ENCODE measurements at places on chromosomes 1 and 21. TPM values are rescaled to one million over a fixed set of nuclear protein-coding genes. Genes with fewer than 3 reads are reported as not detected.
A peak's percentile ranks its signal among the peaks of the same experiment; 100 is the strongest.

DNA sequence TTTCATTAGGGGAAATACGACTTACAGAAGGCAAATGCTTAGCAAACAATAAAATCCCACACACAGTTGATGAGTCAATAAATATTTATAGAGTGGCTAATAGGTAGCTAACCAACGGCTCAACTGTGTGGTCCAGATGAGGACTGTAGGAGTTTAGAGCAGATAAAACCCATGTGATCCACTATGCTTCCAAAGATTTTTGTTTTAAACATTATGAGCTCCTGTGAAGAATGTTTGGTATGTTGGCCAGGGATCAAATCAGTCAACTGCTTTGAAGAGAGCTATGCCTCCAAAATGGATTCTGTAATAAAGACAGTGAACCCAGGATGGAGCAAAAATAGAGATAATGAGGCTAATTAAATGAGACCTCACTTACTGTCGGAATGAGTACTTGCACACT lies 72.3 kb upstream of the COL11A1 start:
- no peaks in the 10 kb centered on the region for H3K27me3 ChIP-seq
- no peak overlapping the region for H3K4me3 ChIP-seq
- no peaks in the 10 kb centered on the region for H3K36me3 ChIP-seq
- no peak overlapping the region for H3K27ac ChIP-seq
- H3K4me1 ChIP-seq = no peaks in the 10 kb centered on the region

DNA sequence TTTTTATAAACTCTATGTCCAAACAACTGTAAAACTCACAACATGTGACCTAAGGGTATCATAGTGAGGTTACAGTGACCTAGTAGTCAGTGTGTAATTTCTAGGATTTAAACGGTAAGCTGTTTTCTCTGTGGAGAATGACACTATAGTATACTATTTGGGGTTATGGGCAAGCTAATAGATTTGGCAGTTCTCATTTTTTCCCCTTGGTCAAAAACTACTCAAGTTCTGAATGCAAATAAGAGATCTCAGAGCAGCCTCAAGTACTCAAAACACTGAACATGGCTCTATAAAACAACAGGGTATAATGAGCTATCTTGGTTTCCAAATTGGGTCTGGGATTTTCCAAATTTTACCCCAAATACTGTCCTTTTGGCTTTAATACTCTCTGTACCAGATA lies 88.5 kb upstream of the HMCN1 start:
- H3K36me3 ChIP-seq = no peaks in the 10 kb centered on the region
- peaks cover 20% of the 10 kb centered on the region for H3K4me1 ChIP-seq
- H3K27me3 ChIP-seq = no peaks in the 10 kb centered on the region
- H3K27ac ChIP-seq = peak overlapping the region; percentile 59

GRCh38 chr21:45592208-45592619 lies 50.0 kb upstream of the SLC19A1 start:
- no peak for DNase-seq
- no peaks in the 10 kb centered on the region for H3K36me3 ChIP-seq
- peaks cover 19% of the 10 kb centered on the region for H3K27me3 ChIP-seq

GRCh38 chr1:152108882-152109222 lies 6.4 kb downstream of the TCHH start:
- H3K36me3 ChIP-seq = no peaks in the 10 kb centered on the region
- H3K4me1 ChIP-seq = no peaks in the 10 kb centered on the region
- H3K27ac ChIP-seq = no peak overlapping the region
- DNase-seq = no peak

GRCh38 chr1:8538502-8538901 lies 220.6 kb downstream of the SLC45A1 start:
- H3K27me3 ChIP-seq = no peaks in the 10 kb centered on the region
- no peak overlapping the region for H3K4me3 ChIP-seq
- peaks cover 4% of the 10 kb centered on the region for H3K4me1 ChIP-seq
- H3K27ac ChIP-seq = no peak overlapping the region
- no peaks in the 10 kb centered on the region for H3K36me3 ChIP-seq

DNA sequence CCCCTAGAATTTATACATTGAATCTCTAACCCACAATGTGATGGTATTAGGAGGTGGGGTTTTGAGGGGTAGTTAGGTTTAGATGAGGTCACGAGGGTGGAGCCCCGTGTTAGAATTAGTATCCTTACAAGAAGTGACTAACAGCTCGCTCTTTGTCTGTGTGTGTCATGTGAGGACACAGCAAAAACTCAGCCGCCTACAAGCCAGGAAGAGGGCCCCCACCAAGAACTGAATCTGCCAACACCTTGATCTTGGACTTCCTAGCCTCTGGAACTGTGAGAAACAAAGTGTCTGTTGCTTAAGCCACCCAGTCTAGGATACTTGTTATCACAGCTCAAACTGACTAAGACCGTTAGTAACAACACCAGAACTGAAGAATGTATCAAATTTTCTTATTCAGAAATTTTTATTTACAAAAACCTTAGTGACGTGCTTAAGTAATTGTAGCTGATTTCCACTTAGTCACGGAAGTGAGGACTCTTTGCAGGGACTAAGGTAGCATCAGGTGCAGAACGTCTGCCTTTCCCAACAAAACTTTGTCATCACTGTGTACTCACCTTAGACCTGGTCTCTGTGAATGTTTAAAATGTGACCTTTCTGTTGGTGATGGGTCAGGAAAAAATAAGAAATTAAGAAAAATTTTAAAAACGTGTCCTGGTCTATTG lies 24.5 kb upstream of the LRRC8C start:
- H3K4me1 ChIP-seq = no peaks in the 10 kb centered on the region
- H3K27ac ChIP-seq = no peak overlapping the region
- no peak for DNase-seq
- no peaks in the 10 kb centered on the region for H3K27me3 ChIP-seq
- no peaks in the 10 kb centered on the region for H3K36me3 ChIP-seq
- H3K4me3 ChIP-seq = no peak overlapping the region

GRCh38 chr1:151590961-151591360 lies 20.9 kb upstream of the SNX27 start:
- no peak overlapping the region for H3K4me3 ChIP-seq
- DNase-seq = no peak

DNA sequence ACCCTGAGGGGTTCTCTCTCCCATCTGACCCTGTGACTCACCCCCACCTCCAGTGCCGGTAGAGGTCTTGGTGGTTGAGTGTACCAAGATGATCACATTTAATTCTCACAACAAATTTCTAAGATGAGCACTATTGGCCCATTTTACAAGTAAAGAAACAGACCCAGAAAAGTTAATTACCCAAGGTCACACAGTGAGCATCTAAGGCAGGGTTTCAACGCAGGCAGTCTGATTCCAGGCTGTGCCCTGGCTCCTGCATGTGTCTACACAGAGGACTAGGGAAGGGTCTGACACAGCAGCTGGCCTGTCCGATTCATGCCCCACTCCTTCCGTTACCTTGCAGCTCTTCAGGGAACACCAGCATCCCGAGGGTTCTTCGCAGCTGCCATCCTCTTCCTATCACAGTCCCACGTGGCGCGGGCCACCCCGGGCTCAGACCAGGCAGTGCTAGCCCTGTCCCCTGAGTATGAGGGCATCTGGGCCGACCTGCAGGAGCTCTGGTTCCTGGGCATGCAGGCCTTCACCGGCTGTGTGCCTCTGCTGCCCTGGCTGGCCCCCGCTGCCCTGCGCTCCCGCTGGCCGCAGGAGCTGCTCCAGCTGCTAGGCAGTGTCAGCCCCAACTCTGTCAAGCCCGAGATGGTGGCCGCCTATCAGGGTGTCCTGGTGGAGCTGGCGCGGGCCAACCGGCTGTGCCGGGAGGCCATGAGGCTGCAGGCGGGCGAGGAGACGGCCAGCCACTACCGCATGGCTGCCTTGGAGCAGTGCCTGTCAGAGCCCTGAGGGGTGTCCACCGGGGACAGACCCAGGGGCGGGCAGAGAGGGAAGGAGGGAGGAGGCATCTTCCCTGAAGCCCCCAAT lies 7.5 kb downstream of the NCDN start:
- no peak overlapping the region for H3K4me3 ChIP-seq
- no peak for DNase-seq

GRCh38 chr1:223233410-223234169 lies 90.5 kb upstream of the TLR5 start:
- H3K36me3 ChIP-seq = no peaks in the 10 kb centered on the region
- H3K4me3 ChIP-seq = no peak overlapping the region
- peaks cover 5% of the 10 kb centered on the region for H3K4me1 ChIP-seq
- H3K27ac ChIP-seq = peak overlapping the region; percentile 69
- peak; percentile 74 for DNase-seq
- H3K27me3 ChIP-seq = no peaks in the 10 kb centered on the region

DNA sequence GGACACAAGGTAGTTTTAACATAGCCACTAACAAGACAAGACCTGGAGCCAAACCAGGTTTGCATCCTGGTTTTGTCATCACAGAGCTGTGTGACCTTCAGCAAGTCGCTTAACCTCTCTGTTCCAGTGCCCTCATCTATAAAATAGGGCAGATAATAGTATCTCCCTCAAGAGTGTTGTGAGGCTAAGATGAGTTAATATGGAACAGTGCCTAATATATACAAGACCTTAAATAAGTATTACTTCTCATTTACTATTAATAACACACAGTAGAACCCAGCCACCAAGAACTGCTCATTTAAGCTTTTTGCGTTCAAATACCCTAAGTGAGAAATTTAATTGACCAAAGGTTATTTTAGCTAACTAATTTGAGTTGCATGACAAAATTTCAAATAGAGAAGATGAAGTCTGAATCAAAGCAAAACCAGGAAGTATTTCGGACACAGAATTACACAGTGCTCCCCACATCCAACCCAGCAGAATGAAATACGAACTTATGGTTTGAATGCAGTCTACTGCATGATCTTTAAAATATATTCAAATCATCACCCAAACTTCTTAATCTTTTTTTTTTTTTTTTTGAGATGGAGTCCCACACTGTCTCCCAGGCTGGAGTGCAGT lies 123.9 kb upstream of the KRTAP19-8 start:
- H3K4me3 ChIP-seq = no peak overlapping the region
- H3K4me1 ChIP-seq = no peaks in the 10 kb centered on the region

GRCh38 chr1:67677408-67677807 lies 7.6 kb upstream of the GADD45A start:
- peaks cover 12% of the 10 kb centered on the region for H3K4me1 ChIP-seq
- H3K4me3 ChIP-seq = no peak overlapping the region
- no peaks in the 10 kb centered on the region for H3K36me3 ChIP-seq
- DNase-seq = no peak
- no peak overlapping the region for H3K27ac ChIP-seq

GRCh38 chr1:244162786-244163530 lies 111.9 kb downstream of the ZBTB18 start:
- H3K27ac ChIP-seq = peak overlapping the region; percentile 47
- no peaks in the 10 kb centered on the region for H3K27me3 ChIP-seq
- H3K36me3 ChIP-seq = no peaks in the 10 kb centered on the region
- no peak overlapping the region for H3K4me3 ChIP-seq

DNA sequence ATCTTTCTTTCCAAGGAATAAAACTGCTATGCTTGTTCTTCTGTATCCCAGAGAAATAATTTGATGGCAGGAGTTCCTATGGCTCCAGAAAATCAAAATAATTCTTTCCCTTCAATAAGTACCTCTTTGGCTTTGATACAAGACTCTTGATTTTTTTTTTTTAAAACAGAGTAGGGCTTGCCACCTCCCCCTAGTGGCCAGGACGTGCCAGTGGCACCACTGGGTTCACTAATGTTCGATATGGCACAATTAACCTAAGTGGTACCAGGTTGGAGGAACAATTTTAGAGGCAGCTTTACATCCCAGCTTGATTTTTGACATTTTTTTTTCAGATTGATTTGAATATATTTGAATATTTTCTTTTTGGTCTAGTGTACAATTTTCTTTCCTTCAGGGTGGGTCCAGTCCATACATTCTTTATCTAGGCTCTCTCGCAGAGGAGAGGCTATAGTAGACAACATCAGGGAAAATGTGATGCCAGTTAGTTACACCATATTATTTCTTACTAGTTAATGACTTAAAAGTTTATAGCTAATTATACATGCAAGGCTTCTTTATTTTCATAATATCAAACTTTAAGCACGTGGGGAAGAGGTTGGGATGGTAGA lies 330.9 kb downstream of the S1PR1 start:
- DNase-seq = peak; percentile 32
- H3K27me3 ChIP-seq = no peaks in the 10 kb centered on the region
- no peak overlapping the region for H3K4me3 ChIP-seq
- no peak overlapping the region for H3K27ac ChIP-seq

DNA sequence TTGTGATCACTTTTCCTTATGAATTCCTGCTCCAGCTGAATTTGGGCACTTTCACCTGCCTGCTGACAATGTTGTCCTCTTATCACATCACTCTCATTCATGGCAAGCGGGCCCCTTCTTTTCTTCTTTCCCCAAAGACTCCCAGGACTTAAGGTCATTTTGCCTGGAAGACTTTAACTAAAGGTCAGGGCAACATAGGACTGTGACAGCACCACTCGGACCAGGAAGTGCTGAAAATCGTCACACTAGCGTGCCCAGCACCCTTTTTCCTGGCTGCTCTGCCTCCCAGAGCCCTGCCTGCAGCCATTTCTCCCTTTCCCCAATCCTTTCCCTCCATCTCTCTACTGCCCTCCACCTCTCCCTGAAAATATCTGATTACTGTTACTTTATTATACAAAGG lies 35.4 kb downstream of the CD34 start:
- H3K27ac ChIP-seq = no peak overlapping the region
- H3K36me3 ChIP-seq = no peaks in the 10 kb centered on the region
- DNase-seq = no peak
- H3K27me3 ChIP-seq = peaks cover 4% of the 10 kb centered on the region

- no peak overlapping the region for H3K4me3 ChIP-seq
- no peak overlapping the region for H3K27ac ChIP-seq
- H3K4me1 ChIP-seq = no peaks in the 10 kb centered on the region
- peak; percentile 41 for DNase-seq
- H3K27me3 ChIP-seq = peaks cover 38% of the 10 kb centered on the region
Measured at GRCh38 chr1:46535063-46535462, 16.4 kb downstream of the KNCN start.

GRCh38 chr1:19163261-19163660 lies 46.8 kb downstream of the UBR4 start:
- no peaks in the 10 kb centered on the region for H3K27me3 ChIP-seq
- H3K36me3 ChIP-seq = peaks cover 4% of the 10 kb centered on the region
- H3K27ac ChIP-seq = no peak overlapping the region
- H3K4me3 ChIP-seq = no peak overlapping the region

GRCh38 chr1:185601189-185601588 lies 133.0 kb upstream of the HMCN1 start:
- no peak overlapping the region for H3K4me3 ChIP-seq
- no peak overlapping the region for H3K27ac ChIP-seq
- no peaks in the 10 kb centered on the region for H3K4me1 ChIP-seq
- H3K36me3 ChIP-seq = no peaks in the 10 kb centered on the region

GRCh38 chr1:30847358-30847972 lies 61.1 kb downstream of the SDC3 start:
- H3K27me3 ChIP-seq = no peaks in the 10 kb centered on the region
- DNase-seq = peak; percentile 59
- H3K4me1 ChIP-seq = no peaks in the 10 kb centered on the region
- no peaks in the 10 kb centered on the region for H3K36me3 ChIP-seq
- no peak overlapping the region for H3K4me3 ChIP-seq

- no peak overlapping the region for H3K4me3 ChIP-seq
- no peaks in the 10 kb centered on the region for H3K36me3 ChIP-seq
- peaks cover 5% of the 10 kb centered on the region for H3K4me1 ChIP-seq
- H3K27ac ChIP-seq = no peak overlapping the region
Measured at GRCh38 chr1:183931646-183932271, 105.8 kb downstream of the COLGALT2 start.

Gene RNF115
- 13.7 TPM for total RNA-seq

Gene FMO3
- 1.6 TPM for total RNA-seq

Gene EXO1
- total RNA-seq = 5.0 TPM

Gene F13B
- 11.3 TPM for total RNA-seq

Gene KANK4
- total RNA-seq = 5.5 TPM

Gene NHLH1
- 0.13 TPM for total RNA-seq

Gene EDEM3
- 54.1 TPM for total RNA-seq

Gene VWA5B1
- 0.24 TPM for total RNA-seq

Gene TAS1R1
- not detected for total RNA-seq

Gene AQP10
- total RNA-seq = 0.96 TPM

Gene CLSTN1
- total RNA-seq = 47.7 TPM
